ENCODE measurements at places on chromosomes 6 and 20.

GRCh38 chr6:4607793-4608192 is 168.4 kb upstream of the CDYL start:
- no peak for DNase-seq

DNA sequence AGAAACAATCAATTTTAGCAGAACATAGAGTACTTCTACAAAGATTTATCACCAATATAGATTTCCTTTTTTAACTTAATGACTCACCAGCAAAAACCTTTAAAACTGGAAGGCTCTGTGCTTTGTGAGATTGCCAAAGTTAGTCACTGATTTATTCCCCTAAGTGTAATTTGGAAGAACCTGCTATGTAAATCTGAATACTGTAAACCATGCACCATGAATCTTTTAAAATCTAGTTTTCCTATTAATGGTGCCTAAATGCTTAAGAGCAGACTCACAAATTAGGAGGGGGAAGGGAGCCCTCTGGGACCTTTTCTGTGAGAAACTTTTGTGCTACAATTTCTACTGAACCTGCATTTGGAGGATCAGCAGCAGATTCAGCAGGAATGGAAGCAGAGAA is 57.8 kb upstream of the PNRC1 start:
- DNase-seq: no peak

GRCh38 chr6:157607317-157608109 is 215.5 kb upstream of the SNX9 start:
- no peak for DNase-seq

GRCh38 chr6:16583144-16583762 is 178.0 kb downstream of the ATXN1 start:
- no peak for DNase-seq

DNA sequence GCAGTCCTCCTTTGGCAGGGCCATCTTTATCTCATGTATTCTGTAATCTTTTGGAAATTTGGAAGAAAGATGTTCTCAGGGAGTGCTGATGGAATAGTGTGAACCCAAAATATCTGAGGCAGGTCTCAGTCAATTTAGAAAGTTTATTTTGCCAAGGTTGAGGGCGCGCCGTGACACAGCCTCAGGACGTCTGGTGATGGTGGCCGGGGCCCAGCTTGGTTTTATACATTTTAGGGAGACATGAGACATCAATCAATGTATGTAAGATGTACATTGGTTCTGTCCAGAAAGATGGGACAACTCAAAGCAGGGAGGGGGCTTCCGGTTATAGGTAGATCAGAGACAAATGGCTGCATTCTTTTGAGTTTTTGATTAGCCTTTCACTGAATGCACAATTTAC is 89.8 kb downstream of the ERMARD start:
- no peak for DNase-seq

DNA sequence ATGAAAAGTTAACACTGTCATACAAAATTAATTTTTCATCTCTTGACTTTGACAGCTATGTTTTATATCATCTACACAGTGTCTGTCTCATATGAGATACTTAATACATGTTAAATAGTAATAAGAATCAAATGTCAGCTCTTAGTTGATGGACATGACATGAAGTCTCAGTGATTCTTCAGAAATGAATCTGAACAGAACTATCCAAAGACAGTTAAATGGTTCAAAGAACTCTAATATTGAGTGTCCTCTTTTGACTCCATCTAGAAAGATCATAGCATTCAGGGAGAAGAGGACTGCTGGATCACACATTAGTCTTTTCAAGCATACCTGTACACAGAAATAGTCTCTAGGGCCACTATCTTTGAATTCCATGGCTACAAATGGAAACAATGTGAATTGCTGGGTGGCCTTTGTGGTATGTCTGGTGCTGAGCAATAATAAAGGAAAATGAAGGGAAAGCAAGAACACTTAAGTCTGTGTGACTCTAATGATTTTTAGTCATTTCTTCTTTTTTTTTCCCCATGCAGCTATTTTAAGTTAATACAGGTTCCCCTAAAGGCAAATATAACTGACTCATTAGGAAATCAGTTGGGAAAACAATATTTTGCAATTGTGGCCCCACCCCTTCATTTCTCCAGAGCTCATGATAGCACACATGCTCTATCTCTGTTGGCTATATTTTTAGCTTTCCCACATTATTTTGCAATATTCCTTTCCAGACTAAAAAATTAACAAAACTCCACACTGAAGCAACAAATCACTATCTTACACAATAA is 367.5 kb downstream of the GRIK2 start:
- no peak for DNase-seq

GRCh38 chr6:51855310-51856082 is 231.9 kb downstream of the PKHD1 start:
- DNase-seq: no peak

- DNase-seq: no peak
Observed at GRCh38 chr6:33124525-33124901, 48.7 kb downstream of the HLA-DPB1 start.

DNA sequence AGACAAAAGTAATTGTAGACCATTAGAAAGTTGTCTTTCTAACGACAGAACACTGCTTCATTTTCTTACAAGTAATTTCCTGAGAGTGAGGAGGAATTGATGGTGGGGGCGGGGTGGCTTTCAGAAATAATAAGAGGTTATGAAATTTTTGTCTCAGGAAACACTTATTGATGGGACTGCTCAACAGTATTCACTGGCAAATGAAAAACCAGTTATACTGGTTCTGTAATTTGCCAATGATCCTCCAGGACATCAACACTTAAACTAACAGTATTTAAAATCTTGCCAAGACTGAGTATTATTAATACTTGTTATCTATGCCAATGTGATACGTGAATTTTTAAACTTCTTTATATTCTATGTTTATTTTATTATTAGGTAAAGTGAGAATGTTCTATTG is 41.8 kb upstream of the FUT9 start:
- no peak for DNase-seq

- DNase-seq: no peak
Observed at GRCh38 chr6:7559196-7559595, 17.7 kb downstream of the DSP start.

Data from right hindlimb (tissue), 1 donor.